AG04450 (cell line): ENCODE measurements at places on chromosomes 6 and 20.

DNA sequence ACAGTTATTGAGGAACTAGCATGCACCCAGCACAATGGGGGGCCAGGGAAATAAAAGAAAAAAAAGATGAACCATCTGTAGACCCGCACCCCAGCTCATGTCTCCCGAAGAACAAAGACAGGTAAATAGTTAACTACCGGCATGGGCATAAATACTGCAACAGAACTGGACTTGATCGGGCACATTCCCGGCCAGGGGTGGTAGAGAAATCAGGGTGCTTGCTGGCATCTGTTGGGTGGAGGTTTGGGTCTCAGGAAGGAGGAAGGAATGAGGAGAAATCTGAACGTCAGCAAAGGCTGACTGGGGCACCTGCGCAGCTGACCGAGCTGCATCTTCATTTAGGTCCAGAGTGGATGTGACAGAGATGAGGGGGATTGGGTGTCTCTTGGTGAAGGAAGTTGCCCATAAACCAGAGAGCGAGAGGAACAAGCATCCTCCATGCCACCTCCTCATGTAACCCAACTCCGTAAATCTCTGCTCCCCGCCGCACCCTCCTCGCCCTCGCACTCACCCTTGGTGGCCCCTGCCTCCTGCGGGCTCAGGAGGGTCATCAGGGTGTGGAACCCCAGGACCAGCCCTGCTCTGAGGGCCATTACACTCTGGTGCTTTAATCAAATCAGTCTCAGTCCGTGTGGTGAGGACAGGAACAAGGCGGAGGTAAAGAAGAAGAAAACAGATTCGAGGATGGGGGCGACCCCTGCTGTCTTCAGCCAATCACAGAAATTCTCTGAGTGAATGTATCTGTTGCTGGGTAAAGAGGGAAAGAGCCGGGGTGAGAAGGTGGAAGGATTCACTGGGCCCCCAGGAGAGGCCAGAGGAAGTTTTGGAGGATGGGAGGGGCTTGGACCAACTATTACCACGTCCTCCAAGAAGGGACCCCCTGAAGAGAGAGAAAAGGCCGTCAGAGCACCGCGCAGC, at the start of gene HLA-DOA:
Gene HLA-DOA (minus strand): TSS at position 648 of the 918 bp plus-strand sequence.
- DNase-seq, result no peak

GRCh38 chr6:24949020-24949569, 13.3 kb upstream of the RIPOR2 start:
- DNase-seq, result no peak

DNA sequence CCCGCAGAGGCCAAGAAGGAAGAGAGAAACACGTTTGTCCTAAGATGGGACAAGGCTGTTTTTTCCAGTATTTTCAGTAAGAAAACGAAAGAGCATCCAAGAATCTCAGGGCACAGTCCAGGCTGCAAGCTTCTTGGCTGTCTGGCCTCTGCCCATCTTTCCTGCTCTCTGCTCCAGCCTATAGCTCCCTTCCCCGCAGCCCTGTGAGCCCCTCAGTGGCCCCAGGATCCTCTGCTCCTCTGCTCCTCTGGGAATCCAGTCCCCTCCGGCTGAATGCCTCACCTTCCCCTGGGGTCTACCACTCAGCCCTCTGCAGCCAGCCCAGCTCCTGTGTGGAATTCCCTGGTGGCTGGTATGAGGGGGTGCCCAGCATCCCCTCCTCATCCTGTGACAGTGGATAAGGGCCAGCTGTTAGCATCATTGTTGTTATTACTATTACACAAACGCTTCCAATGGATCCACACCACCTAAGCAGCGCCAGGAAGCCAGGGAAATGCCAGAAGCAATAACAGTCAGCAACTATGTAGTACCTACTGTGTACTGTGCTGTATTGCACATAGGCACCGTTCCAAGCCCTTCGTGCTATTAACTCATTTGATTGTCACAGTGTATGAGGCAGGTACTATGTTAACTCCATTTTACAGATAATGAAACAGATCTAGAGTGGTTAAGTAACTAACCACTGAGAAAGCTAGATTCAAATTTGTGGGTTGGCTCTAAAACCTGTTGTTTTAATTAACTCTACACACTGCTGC, 60.3 kb upstream of the PTPN1 start:
- DNase-seq, result no peak

- DNase-seq, result no peak
Measured at GRCh38 chr6:39091220-39091619, 23.8 kb downstream of the SAYSD1 start.

DNA sequence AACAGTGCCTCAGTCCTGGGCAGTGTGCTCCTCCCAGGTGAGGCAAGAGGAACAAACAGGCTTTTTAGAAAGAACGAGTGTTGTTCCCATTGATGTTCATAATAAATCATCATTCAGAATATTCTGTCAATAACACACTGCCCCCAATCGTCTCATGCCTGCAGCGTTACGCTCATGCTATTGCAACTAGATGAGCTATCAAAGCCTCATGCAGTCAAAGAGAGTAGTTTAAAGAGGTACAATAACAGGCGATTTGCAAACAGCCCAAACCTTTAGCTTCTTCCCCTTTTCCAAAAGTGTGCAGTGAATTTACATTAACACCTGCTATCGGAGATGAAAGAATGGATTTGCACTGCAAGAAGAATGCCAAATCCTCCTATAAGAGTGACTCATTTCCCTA, 1164.7 kb upstream of the MAP3K7 start:
- no peak for DNase-seq

GRCh38 chr6:143536461-143536865, 24.9 kb upstream of the FUCA2 start:
- DNase-seq, result no peak

- no peak for DNase-seq
Measured at GRCh38 chr20:24870881-24871280, 78.2 kb upstream of the CST7 start.

- DNase-seq, result no peak
Measured at GRCh38 chr6:166538297-166539010, 48.0 kb downstream of the RAMACL start.

- no peak for DNase-seq
Measured at GRCh38 chr20:13610184-13610583, 28.5 kb downstream of the TASP1 start.

- no peak for DNase-seq
Measured at GRCh38 chr20:45994761-45995493, 13.8 kb upstream of the MMP9 start.

- DNase-seq, result no peak
Measured at GRCh38 chr6:160013987-160014868, 45.3 kb downstream of the IGF2R start.

GRCh38 chr6:134267917-134268361, 50.0 kb downstream of the SGK1 start:
- DNase-seq, result no peak

GRCh38 chr6:35310265-35310831, 12.7 kb downstream of the DEF6 start:
- no peak for DNase-seq

- DNase-seq, result no peak
Measured at GRCh38 chr6:135226537-135226936, 45.4 kb downstream of the MYB start.

DNA sequence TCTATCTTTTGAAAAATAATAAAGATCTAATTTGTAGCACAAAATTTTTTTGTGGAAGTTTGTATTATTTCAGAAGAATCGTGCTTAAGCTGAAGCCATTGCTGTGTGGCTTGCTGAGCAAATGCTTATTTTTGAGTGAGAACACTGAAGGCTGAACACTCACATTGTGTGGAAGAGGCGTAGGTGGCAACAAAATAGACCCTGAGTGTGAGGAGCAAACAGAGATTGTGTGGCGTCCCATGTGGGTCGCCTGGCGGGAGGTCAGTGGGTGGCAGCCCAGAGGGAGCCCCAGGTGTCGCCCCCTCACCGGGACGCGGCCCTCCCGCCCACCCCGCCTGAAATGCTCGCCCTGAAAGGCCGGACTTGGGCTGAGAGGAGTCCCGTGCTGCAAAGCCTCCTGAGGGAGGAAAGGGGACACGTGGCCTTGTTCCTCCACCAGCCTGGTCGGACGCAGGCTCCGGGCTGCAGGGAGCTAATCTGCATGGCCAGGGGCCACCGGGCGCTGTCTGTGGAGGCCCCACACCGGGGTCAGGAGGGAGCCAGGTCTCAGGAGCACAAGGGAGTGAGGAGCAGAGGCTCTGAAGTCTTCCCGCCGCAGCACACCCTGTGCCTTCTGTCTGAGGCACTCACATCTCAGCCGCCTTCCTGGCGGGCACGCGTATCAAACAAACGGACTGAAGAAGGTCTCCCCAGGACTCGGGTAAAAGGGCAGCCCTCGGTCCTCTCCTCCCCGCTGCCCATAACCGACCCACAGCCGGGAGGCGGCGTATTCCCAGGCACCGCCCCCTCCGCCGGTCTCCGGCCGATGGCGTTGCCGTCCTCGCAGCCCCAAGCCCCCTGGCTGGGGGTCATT, 15.9 kb downstream of the DDO start:
- no peak for DNase-seq

- no peak for DNase-seq
Measured at GRCh38 chr6:29747688-29748250, 24.5 kb downstream of the HLA-F start.

GRCh38 chr20:1263853-1264252, 2.2 kb upstream of the SNPH start:
- DNase-seq, result no peak

GRCh38 chr6:159844737-159845645, 44.9 kb downstream of the PNLDC1 start:
- DNase-seq, result no peak

DNA sequence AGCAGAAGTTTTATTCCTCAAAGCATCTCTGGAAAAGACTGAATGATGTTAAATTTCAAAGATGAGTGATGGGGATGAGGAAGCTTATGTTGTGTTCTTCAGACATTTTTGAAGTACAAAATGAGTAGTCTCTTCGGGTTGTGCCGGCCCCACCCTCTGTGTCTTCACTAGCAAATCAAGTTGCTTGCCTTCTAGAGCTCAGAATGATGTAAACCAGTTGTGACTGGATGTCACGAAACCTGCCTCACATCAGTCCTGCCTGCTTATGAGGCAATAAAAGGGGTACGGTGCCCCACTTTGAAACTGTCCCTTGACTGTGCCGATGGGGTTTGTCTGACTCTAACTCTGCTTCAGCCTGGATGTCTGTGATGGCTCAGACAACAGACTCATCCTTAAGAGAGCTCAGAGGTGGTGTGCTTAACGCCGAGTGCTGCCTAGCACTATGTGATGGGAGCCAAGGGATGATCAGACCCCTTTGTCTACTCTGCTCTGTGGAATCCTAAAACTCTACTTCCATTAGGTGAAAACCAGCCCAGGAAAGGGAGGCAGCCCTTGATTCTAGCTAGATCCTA, 19.0 kb downstream of the TOMM34 start:
- no peak for DNase-seq

GRCh38 chr6:122145246-122145645, 254.2 kb upstream of the HSF2 start:
- DNase-seq, result no peak

DNA sequence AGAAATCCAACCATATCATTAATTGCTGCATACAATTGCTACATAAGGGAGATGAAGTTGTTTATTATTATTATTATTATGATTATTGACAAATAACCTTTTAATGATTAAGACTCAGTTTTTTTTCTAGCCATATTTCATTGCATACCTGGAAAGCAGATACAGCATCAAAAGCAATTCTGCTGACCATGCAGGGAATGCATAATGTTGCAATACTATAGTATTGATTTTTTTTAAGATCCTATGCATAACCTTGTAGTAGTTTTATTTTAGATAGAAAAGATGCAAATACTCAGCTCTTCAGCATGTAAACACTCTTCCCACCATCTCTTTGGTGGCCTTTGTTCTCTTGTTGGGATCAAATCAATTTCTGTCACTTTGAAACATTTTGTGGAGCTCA, 300.9 kb upstream of the MAP3K7 start:
- no peak for DNase-seq

- no peak for DNase-seq
Measured at GRCh38 chr6:123635144-123635543, 1.6 kb downstream of the TRDN start.

DNA sequence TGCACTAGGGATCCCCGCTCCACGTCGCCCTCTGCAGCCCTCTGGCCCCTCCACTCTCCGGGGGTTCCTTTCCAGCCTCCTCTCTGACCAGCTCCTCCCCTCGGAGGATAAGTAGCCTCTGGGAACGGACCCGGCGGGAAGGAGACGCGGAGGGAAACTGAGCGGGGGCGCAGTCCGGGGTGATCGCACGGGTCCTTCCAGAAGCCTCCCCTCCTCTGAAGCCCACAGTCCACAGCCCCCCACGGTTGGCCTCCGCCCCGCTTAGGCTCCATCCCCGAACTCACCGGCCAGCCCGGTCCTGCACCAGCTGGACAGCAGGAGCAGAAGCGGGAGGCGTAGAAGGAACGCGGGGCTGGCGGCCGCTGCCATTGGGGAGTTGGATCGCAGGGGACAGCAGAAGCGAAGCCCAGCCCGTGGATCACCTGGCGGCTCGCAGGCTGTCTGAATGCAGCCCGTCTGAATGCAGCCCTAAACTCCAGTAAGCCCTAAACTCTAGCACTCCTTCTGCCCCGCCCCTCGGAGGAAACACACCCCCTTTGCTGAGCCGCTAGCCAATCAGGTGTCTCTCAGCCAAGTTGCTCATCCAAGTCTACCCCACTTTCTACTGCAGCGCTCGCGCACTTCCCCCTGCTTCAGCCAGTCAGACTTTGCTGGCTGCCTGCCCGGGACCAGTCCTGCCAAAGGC, at the start of gene RAET1G:
Gene RAET1G (minus strand): TSS at position 480 of the 685 bp plus-strand sequence. CDS start 111 bp downstream, at position 369.
- peak; percentile 86 for DNase-seq

DNA sequence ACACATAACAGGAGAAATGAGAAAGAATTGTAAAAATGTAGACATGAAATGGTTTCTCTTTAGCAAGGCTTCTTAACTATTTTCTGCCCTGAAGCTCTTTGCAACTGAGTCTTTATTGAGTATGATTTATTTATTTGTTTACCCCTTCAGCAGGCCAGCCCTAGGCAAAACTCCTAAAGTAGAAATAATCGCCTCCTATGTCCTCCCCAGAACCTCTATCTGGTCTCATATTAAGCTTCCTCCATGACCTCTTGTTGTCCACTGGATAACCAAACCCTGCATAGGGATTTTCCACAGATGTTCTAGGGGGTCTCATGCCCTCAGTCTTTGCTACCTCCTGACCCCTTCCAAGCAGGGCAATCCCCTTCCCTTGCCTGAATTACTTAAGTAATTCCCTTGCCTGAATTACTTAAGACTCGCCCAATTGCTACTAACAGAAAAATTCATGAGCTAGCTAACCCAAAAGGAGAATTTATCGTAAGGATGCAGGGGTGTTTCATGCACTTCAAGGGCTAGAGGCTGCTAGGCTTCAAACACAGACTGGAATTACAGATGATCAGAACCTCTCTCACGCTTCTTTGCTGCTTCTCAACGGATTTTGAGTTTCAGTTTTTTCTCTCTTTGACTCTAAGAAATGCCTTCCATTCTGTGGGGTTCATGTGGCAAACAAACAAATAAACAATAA, 425.9 kb upstream of the RNF217 start:
- no peak for DNase-seq

- DNase-seq, result no peak
Measured at GRCh38 chr6:15763364-15763763, 100.5 kb upstream of the DTNBP1 start.

- no peak for DNase-seq
Measured at GRCh38 chr6:87572883-87573282, 16.9 kb downstream of the RARS2 start.

DNA sequence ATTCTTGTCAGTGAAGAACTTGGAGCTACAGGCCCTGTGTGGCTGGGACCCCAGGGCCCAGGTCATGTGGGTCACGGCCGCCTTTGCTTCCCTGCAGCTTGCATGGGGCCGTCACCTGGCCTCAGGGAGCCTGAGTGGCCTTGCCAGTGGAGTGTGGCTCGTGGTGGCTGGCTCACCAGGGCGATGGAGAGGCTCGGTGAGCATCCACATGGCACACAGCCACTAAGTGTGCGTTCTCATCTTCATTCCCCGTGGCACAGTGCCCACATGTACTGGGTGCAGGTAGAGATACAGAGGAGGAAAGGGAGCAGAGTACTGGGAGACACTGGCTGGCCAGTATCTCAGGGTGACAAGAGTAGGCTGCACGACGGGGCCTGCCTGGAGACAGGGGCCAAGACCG, 21.5 kb downstream of the MANBAL start:
- DNase-seq, result no peak
